SK-N-SH (cell line): ENCODE measurements at places on chromosomes 6 and 20.

GRCh38 chr6:22069306-22069800 lies 227.5 kb downstream of the PRL start:
- DNase-seq = no peak

GRCh38 chr20:60812561-60812960 lies 439.5 kb upstream of the CDH4 start:
- no peak for DNase-seq

GRCh38 chr20:17834804-17835203 lies 133.8 kb downstream of the SNX5 start:
- DNase-seq = no peak

- DNase-seq = peak; percentile 25
Observed at GRCh38 chr6:35486005-35486925, 10.6 kb downstream of the TEAD3 start.

DNA sequence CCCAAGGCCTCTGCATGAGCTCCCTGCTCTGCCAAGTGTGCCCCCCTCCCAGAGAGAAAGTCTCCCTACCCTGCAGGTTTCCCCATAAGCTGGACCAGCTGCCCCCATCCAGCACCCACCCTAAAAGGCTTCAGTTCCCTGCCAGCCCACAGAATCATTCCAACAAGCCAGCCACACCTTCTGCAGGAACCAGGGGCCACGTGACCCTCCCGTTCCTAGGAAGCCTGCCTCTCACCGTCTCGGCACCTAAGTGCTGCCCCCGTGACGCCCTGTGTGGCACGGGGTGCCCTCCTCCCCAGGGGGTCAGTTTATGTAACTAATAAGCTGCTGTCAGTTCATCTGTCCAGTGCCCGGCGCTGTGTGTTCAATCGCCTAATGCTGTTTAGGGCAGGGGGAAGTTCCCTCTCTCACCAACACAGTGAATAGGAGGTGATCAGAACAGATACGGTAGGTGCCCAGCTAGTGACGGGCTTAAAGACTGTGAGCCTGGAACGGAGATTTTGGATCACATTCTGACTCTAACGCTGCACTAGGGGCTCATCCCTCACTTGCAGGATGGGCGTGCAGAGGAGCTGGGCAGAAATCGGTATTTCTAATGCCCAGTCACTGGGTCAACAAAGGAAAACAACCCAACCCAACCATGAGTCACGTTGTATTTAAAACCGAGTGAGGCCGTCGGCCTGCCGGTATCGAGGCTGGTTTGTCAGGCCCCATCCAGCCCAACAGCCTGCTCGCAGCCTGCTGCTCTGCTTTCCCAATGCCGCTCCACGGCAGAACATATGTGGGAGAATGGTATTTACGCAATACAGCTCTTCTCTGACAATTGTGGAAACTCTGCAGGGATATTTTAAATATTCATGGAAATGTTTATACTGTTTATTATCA lies 56.0 kb downstream of the RAMACL start:
- no peak for DNase-seq
